ENCODE measurements at places on chromosomes 2 and 18. TPM values are rescaled to one million over a fixed set of nuclear protein-coding genes. Genes with fewer than 3 reads are reported as not detected.

- DNase-seq = no peak
Observed at GRCh38 chr18:56003720-56004088, 415.7 kb upstream of the TCF4 start.

DNA sequence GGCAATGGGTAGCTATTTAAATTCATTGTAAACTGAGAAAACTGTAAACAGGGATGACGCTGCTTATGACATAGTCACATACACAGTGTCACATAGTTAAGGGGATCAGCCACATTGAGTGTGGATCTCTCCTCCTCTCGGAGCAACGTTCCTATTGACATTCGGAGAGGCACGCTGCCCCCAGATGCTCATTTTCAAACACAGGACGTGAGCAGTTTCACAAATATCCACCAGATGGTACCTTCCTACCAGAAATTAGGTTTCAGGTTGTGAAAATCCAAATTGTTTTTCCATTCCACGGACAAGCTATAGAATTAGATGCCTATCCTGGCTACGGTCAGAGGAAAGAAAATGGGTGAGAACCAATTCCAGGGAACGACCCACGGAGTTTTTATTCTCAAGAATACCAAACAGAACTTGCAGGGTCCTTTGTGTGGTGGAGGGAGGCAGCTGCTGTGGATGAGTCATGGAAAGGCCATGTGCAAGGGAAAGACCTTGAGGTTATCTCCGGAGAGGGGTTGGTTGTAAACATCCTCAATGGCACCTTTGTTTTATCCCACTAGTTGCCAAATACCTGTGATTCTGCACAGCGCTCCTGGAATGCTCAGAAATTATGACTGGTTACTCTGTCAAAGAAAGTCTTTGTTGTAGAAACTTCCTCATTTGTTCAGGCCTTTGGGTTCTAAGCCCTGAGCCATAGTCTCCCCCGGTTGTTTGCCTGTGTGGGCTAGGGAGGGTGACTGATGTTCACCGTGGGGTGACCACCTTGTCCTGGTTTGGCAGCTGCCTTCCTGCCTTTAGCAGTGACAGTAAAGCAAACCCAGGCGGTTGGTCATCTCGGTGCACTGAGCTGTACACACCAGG, 88.0 kb downstream of the ACTR3 start:
- DNase-seq = peak; percentile 12

MROH2A gene
- total RNA-seq = not detected

GRCh38 chr2:6968319-6969100, 51.3 kb downstream of the RNF144A start:
- DNase-seq = no peak

CRYGD gene
- not detected for total RNA-seq

DNA sequence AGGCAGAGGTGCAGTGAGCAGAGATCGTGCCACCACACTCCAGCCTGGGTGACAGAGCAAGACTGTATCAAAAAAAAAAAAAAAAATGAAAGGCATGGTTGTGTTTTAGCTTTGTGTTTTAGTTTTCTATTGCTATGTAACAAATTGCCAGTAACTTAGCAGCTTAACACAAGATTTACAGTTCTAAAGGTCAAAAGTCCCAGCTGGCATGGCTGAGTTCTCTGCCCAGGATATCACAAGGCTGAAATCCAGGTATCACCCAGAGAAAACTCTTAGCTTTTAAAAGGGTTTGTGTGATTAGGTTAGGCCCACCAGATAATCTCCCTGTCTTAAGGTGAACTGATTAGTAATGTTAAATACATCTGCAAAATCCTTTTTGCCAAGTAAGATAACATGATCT, 107.7 kb upstream of the YPEL5 start:
- no peak for DNase-seq

DNA sequence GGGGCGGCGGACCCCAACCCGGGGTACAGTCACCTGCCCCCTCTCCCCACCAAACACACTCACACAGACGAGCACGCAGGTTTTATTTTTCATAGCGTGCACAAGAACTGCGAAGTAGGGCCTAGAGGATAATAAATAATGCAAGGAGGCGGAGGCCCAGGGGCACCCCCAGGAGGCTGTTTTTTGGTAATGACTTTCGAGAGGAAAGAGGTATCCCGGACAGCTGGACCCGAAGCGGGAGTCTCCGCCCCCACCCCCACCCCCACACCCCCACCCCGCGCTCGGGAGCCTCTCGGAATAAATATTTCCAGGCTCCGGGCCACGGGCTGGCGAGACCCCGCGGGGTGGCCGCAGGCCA, 3.4 kb downstream of the CYP26B1 start:
- DNase-seq = no peak

GRCh38 chr2:239276851-239277250, 124.0 kb downstream of the HDAC4 start:
- peak; percentile 14 for DNase-seq

GRCh38 chr18:72811047-72811446, 56.7 kb downstream of the NETO1 start:
- DNase-seq = no peak

- no peak for DNase-seq
Observed at GRCh38 chr2:176892676-176893226, 319.8 kb upstream of the HNRNPA3 start.

DNA sequence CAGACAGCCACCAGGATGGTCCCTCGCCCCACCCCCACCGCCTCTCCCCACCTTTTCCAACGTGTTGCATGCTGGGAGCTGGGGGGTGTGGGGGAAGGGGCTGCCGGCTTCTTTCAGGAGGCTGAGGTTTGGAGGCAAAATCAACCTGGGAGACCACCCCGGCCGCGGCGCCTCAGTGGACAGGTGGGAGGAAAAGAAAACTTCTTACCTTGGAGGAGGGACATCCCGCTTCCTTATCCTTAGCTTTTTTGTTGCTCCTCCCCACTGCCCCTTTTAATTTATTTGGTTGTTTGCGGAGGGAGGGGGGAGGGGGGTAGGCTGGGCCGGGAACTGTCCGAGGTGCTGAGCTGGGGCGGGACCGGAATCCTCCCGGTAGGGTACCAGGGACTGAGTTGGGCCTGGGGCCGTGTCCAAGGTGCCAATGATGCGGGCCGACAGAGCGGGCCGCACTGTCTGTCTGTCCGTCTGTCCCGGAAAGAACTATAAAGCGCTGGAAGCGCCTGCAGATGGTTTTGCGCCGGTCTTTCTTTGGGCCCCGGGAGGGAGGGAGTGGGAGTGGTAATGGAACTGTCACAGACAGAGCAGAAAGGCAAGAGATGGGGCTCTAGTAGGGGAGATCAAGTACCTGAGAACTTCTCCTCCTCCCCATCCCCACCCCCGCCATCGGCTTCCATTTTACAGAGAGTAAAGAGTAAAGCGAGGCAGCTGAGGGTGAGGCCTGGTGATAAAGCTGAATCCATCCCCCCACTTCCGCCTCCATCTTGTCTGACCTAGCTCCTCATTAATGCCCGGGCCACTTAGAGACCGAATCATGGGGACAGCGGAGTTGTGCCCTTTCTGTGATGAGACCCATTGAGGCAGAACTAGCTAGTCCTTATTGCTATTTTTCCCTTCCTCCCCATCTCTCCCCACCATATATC, 2.4 kb downstream of the CDK5R2 start:
- peak; percentile 51 for DNase-seq

DNA sequence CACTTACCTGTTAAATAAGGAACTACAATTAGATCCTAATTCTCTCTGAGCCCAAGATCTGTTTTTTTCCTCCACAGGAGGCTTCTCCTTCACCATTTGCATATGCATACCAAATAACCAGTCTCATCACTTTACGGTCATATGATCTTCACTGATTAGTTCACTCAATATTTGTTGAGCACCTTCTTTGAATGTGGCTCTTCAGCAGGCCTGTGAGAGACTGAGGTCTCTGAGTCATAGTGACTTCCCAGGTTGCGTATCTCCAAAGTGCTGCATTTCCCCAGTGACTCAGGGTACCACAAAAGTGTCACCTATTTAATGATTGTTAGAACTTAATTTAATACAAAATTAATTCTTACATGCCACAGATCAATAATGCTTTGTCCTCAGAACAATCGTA, 108.8 kb upstream of the TRIB2 start:
- peak; percentile 20 for DNase-seq

DNA sequence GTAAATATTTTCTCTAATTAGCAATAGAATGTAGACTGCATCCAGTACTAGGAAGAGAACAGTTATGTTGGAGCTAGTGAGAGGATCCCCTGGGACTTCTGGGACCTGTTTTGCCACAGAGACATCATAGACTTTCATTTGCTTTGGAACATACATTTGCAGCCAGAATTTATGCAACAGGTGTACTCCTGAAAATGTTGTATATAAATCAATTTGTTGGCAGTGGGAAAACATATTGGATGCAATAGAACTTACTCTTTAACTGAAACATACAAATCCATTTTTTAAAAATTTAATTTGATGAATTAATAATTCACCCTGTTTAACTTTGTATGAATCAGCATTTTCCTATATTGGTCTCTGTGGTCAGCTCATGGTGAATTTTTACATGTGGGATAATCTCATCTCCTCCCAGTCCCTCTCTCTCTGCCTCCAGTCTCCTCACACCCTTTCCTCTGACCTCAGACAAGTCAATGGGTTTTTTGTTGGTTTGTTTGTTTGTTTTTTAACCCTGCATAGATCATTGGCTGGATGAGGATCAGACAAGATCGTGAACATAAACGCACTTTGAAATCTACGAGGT, 263.0 kb downstream of the LPIN1 start:
- DNase-seq = no peak

ARHGAP15 gene
- 62.6 TPM for total RNA-seq

OTOF gene
- 1.9 TPM for total RNA-seq

- DNase-seq = no peak
Observed at GRCh38 chr18:8561123-8561910, 47.9 kb upstream of the RAB12 start.

- DNase-seq = no peak
Observed at GRCh38 chr2:46329803-46330775, 32.9 kb downstream of the EPAS1 start.

- DNase-seq = no peak
Observed at GRCh38 chr18:65934874-65935273, 184.1 kb downstream of the CDH7 start.

AOX1 gene
- 0.82 TPM for total RNA-seq

ASIC4 gene
- not detected for total RNA-seq

DNA sequence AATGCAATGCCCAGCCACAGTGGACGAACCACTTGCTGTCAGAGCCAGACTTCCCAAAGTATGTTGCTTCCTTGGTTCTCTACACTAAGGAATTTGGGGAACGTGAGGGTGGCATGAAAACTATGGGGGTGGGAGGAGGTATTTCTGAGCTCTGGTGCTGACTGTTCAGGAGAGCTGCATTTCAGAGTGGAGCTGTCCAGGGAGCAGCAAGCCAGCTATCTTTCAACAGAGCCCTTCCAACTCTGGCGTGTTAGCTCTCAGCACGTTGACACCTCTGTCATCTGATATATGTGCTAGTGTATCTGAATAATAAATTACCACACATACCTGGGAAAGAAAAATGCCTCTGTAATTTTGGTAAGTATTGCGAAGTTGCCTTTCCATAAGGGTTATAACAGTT, 66.1 kb downstream of the SAP130 start:
- no peak for DNase-seq

GRCh38 chr2:240655931-240656886, 26.5 kb downstream of the AQP12B start:
- no peak for DNase-seq

EMILIN1 gene
- total RNA-seq = 0.40 TPM

LOXHD1 gene
- 0.05 TPM for total RNA-seq

FEV gene
- not detected for total RNA-seq

GRCh38 chr2:115880558-115880957, 1438.1 kb downstream of the DPP10 start:
- DNase-seq = no peak

- no peak for DNase-seq
Observed at GRCh38 chr2:127097471-127097765, 9.5 kb downstream of the BIN1 start.

TXNL1 gene
- 87.0 TPM for total RNA-seq

GRCh38 chr2:96916646-96917543, 47.0 kb upstream of the SEMA4C start:
- no peak for DNase-seq

CCDC138 gene
- total RNA-seq = 15.3 TPM

DNA sequence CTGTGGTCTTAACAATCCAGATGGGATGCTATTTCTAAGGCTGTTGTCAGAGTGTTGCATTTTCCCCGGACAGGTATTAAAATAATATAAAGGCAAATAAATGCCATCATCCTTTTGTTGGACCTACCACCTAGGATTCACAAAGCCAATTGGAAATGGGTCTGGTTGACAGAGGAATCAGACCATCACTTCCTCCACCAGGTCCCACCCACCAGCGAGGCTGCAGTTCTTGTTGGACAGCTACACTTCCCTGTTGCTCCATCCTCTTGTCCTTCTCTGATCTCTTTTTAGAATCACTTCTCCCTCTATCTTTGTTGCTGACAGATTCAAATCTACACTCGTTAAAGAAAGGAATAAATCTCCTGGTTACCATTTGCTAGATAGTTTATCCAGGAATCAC, 1.1 kb downstream of the TMEM169 start:
- peak; percentile 35 for DNase-seq

- DNase-seq = no peak
Observed at GRCh38 chr2:133312038-133312729, 256.1 kb downstream of the NCKAP5 start.
